Stimulated activated CD8-positive, alpha-beta memory T cell treated with anti-CD3 and anti-CD28 coated beads, Interleukin-7, amount 100 ng/mL, for 4 hours (primary cell): ENCODE measurements at places on chromosomes 4 and X.
A peak's percentile ranks its signal among the peaks of the same experiment; 100 is the strongest.

DNA sequence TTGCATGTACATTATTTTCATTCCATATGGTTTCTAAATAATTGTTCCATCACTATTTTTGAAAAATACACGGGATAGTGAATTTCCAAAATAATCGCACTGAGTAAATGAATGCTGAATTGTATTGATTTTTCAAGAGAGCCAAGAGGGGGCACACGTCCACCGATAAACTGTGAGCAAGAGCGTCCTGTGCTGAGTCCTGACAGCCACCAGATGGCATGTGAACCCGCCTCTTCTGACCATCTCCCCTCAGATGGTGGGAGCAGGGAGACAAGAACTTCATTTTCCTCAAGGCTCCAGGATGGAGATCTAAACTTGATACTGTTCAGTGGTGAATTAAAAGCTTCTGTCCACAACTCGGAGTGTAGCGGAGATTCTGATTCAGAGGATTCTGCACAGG lies 30.6 kb upstream of the IL9R start:
- DNase-seq, result no peak

- DNase-seq, result no peak
Observed at GRCh38 chr4:170001011-170001744, 25.0 kb downstream of the MFAP3L start.

DNA sequence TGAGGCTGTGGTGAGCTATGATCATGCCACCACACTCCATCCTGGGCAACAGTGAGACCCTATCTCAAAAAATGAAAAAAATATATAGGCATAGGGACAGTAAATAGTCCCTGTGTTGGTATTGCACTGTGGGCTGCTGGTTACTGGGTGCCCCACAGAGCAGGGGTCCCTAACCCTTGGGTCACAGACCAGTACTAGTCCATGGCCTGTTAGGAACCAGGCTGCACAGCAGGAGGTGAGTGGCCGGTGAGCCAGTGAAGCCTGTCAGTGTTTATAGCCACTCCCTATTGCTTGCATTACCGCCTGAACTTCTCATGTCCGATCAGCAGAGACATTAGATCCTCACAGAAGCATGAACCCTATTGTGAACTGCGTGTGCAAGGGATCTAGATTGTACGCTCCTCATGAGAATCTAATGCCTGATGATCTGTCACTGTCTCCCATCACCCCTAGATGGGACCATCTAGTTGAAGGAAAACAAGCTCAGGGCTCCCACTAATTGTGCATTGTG lies 106.5 kb downstream of the TNIP2 start:
- DNase-seq, result no peak

DNA sequence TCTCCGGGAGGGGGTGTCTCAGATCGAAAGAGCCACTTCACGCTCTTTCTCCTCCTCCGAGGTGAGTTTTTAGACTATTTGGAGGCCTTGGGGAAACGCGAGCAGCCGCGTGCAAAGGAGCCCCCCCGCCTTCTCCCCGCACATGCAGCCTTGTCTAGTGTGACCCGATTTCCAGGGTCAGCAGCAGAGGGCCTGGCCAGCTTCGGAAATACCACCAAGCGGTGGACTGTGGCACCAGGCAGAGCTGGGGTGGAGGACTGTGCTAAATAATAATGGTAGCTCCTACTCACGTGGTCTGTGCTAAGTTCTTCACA lies 79.3 kb upstream of the BCOR start:
- no peak for DNase-seq

DNA sequence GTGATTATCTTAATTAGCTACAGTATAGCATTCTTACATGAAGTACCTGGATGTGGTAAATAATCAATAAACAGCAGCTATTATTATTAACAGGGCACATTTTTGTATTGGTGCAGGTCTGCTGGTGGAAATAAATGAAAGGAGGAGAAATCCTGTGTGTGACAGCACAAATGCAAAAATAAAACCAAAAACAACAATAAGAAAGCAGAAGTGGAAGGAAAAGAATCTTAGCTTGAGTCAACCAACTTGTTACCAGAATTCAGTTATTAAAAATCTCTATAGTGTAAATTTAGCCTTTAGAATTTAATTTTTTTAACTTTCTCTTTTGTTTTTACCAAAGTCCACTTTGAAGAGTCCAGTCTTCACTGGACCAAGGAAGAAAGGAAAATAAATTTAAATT lies 63.1 kb upstream of the LSM6 start:
- no peak for DNase-seq

GRCh38 chr4:123218981-123219380 lies 177.6 kb upstream of the SPRY1 start:
- no peak for DNase-seq

DNA sequence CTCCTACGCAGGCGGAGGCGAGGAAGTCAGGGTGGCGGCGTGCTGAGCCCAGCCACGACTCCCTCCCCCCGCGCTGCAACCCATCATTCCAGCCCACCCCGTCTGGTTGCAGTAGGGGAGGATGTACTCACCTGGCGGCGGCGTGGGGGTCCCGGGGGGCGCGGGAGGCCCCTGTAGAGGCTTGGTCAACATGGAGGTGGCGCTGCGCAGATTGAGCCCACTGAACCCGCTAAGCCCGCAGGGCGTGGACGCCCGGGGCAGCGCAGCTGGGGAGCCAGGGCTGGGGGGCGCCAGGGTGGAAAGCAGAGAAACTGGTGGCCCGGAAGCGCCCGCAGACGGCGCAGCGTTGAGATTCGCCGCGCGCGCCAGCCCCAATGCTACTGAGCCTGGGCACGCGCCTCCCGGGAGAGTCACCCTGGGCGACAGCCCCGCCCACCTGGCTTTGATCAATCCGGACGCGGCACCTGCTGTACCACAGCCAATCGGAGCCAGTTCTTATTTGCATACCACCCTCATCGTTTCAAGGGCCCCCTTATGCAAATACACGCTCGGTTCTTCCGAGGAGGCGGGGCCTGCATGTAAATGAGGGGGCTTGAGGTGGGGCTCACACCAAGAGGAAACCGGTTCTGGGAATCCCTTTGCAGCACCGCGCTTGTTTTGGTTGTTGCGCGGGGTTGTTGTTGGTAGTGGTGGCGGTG lies at the start of gene PIM2:
Gene PIM2, minus strand, starts transcription at position 382 of the 698 bp plus-strand sequence. Its CDS starts 190 bp downstream, at position 192.
- DNase-seq, result peak; percentile 88

- DNase-seq, result no peak
Observed at GRCh38 chr4:55571806-55572205, 20.2 kb downstream of the PDCL2 start.

- no peak for DNase-seq
Observed at GRCh38 chr4:119204916-119205315, 7.6 kb upstream of the USP53 start.

DNA sequence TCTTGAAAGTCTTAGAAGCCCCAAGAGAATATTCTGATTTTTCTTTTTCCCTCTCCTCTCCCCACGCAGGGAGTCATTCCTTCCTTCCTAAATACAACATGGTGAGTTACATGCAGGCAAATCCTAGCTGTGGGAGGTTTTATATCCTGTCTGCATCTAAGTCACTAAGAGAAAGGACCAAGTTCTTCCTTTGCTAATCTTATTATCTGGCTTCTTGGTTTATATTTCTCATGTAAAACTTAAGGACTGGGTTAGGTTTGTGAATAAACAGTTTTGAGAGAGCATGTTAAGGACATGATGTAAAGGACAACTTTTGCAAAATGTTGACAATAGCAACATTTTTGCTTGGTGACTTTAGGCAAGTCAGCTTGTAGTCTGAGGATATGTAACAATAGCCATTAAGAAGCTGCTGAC lies 5.1 kb upstream of the CXCL9 start:
- DNase-seq, result no peak

- DNase-seq, result no peak
Observed at GRCh38 chr4:185700048-185700447, 111.9 kb downstream of the SORBS2 start.

DNA sequence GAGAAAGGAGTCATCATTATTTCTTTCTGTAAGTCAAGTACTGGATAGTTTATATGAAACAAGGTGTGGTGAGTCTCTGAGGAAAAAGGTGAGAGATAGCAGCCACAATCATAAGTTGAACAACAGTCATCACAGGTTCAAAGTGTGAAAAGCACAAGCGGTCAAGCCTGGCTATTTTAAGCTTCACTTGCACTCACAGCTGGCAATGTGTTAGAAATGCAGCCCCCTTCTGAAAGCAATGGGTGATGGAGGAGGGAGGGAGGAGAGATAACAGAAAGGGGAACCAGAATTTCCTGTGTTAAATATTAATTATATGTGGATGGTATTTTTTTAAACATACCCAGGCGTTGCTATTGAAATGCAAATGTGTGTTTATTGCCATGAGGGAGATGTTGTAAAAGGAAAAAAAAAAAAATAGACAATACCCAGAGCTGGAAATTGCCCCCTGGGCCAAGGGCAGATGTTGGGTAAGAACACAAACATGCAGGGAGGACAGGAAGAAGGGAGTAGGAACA lies 26.9 kb upstream of the BMP3 start:
- DNase-seq, result peak; percentile 10

- no peak for DNase-seq
Observed at GRCh38 chrX:31717474-31717873, 645.6 kb upstream of the FTHL17 start.

GRCh38 chr4:153713866-153714646 lies 30.0 kb downstream of the TLR2 start:
- no peak for DNase-seq

DNA sequence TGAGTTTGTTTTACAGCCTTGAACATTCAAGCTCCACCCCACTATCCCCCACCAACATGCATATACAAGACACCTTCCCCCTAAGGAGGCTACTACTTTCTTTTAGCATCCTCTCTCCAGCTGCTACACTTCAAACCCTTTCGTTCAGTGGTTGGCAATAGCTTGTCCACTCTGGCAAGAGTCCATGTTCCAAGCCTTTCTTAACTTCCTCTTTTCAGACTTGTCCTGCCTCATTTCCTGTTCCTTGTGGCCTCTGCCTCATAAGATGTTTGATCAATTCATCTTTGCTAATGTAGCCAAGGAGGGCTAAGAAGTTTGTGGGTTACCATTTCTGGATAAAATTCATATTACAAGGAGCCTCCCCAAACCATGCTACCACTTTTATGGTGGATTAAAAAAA lies 20.8 kb upstream of the ZCCHC12 start:
- DNase-seq, result no peak

- DNase-seq, result no peak
Observed at GRCh38 chr4:80139671-80140070, 57.6 kb upstream of the PRDM8 start.

DNA sequence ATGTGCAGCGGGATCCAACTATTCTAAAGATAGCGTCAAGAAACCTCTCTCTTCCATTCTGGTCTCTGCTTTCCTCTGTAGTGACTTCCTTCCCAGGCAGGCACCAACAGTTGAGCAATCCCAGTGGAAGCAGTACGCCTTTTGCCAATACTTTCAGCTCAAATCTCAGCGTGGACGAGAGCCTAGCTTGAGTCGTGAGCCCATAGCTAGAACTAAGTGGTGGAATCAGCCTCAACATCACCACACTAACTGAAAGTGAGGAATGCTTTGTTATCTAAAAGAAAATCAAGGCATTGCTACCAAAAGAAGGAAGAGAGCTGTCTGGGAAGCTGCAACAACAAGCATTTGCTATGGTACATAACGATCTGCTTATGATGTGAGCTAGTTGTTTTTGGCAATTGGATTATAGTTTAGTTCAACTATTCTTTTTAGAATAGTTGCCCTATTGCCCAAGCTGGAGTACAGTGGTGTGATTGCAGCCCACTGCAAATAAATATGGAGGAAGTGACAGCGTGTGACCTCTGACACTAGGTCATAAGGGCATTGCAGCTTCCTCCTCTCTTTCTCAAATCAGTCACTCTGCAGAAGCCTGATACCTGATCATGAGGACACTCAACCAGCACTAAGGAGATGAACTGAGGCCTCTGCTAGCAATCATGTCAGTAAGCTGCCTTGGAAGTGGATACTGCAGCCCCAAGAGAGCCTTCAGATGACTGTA lies 24.7 kb upstream of the FRYL start:
- DNase-seq, result no peak

- DNase-seq, result no peak
Observed at GRCh38 chr4:83010111-83010521, 507 bp downstream of the LIN54 start.

DNA sequence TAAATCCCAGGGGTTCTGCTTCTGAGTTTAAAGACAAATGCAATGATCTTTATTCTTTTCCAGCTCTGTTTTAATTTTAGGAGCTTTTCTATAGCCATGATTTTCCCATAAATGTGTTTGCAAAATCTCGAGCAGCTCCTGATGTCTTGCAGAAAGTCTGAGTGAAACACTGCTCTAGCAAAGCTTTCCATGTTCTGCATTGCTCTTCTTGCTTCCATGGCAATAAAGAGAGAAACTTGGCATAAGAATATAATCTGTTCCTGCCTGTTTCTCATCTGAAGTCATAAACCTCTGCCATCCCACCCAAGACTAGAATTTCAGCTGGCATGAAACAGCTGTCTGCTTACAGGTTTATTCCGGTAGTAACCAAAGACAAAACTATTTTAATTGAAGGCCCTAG lies 254.5 kb downstream of the SPRY1 start:
- DNase-seq, result no peak

- no peak for DNase-seq
Observed at GRCh38 chr4:83929550-83929949, 393.6 kb downstream of the GPAT3 start.

DNA sequence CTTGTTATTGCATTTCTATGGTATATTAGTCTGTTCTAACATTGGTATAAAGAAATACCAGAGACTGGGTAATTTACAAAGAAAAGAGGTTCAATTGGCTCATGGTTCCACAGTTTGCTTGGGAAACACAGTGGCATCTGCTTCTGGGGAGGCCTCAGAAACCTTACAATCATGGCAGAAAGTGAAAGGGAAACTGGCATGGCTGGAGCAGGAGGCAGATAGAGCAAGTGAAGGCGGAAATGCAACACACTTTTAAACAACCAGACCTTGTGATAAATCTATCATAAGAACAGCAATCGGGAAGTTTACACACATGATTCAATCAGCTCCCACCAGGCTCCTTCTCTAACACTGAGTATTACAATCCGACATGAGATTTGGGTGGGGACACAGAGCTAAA lies 346.6 kb upstream of the GNPDA2 start:
- no peak for DNase-seq

GRCh38 chr4:145709336-145709735 lies 29.4 kb downstream of the C4orf51 start:
- no peak for DNase-seq

- no peak for DNase-seq
Observed at GRCh38 chrX:30589146-30589888, 11.8 kb upstream of the TASL start.

DNA sequence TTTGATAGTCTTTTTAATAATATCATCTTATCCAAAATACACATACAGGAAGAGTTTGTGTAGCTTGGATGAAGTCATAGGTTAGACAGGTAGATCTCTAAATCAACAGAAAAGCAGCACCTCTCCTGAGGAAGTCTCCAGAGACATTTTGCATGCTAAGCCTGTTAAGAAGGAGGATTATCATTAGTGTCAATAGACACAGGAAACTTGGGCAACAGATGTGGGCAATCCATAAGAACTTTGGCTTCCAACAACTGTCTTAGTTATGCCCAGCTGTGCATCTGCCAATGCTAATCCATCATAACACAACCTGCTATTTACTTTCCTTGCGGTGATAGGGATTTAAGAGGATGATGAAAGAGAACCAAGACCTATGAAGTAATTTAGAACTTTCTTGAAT lies 1052.6 kb downstream of the RPA4 start:
- DNase-seq, result no peak

- DNase-seq, result no peak
Observed at GRCh38 chr4:55931833-55932232, 16.9 kb upstream of the CEP135 start.
